Stimulated activated naive CD4-positive, alpha-beta T cell treated with Interleukin-2 at 50 U/mL for 16 hours (primary cell): ENCODE measurements at places on chromosomes 5 and 9.
A peak's percentile ranks its signal among the peaks of the same experiment; 100 is the strongest.

DNA sequence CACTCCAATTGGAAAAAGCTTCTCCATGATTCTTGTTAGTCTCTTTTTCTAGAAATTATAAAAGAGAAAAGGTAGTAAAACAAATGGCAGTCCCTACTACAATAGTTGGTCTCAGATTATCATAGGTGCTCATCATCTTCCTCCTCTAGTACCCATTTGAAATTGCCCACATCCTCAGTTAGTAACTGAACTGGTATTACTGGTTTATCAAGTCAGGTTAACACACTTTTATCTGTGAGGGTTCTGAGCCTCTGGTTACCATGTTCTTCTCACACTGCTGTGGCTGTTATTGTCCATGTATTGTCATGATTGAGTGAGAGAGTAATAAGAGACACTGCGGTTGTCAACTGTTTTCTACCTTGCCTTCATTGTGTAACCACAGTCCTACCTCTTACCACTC is 901.7 kb downstream of the TLE1 start:
- no peak for DNase-seq

DNA sequence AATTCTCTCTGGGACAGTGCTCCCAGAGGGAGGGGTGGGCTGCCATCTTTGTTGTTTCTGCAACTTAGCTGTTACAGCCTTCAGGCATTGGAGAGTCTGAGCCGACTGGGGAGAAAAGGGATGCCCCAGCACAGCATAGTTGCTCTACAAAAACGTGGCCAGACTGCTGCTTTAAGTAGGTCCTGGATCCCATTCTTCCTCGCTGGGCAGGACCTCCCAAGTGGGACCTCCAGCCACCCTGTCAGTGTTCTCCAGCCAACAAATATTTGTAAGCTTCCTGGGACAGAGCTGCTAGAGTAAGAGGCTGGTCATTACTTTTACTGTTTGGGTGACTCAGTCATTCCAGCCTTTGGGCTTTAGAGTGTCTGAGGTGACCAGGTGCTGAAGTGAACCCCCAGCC is 292.7 kb upstream of the NREP start:
- no peak for DNase-seq

DNA sequence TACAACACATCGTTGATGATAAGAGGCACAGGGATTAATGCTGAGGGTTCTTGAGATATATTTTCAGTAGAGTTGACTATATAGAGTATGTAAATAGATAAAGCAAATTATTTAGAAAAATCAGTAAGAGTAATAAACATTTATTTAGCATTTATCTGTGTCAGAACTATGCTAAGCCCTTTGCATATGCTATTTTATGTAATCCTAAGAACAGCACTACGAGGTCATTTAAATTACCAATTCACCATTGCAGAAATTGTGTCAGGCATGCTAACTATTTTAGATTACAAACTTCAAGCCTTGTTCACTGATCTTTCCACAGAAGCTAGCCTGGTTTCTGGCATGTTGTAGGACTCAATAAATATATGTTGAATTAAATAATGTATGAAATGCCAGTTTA is 20.4 kb upstream of the REEP2 start:
- DNase-seq: no peak

DNA sequence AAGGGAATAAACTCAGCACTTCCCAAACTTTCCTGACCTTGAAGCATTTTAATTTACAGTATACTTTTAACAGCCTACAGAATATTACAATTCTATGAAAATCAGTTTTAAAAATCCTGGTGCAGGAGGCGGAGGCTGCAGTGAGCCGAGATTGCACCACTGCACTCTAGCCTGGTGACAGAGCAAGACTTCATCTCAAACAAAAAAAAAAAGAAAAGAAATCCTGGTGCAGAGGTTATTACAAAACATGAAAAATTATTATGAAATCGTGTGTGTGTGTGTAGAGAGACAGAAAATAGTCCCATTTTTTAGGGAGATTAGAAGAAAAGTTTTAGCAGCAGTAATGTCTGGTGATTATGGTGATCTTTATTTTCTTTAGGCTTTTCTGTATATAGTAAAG is 26.9 kb downstream of the GOLPH3 start:
- DNase-seq: no peak

GRCh38 chr5:51380603-51381207 is 2.5 kb upstream of the ISL1 start:
- DNase-seq: no peak

GRCh38 chr5:176131771-176132170 is 106.5 kb upstream of the SIMC1 start:
- no peak for DNase-seq

DNA sequence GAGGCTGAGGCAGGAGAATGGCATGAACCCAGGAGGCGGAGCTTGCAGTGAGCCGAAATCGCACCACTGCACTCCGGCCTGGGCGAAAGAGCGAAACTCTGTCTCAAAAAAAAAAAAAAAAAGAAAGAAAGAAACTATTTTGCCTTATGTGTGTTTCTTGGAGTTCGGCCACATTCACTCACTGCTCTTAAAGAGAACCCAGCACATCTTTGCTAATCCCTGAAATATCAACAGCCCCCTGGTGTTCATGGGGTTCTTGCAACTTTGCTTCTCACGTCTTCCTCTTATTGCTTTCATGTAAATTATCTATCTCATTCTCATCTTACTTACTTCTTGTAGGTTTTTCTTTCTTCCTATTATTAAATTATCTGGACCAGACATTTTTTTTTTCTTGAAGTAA is 126.3 kb upstream of the ASTN2 start:
- DNase-seq: no peak

- no peak for DNase-seq
Observed at GRCh38 chr9:31702957-31703356, 681.5 kb upstream of the ACO1 start.

- no peak for DNase-seq
Observed at GRCh38 chr5:135328128-135328687, 70.8 kb downstream of the MACROH2A1 start.

GRCh38 chr5:172283020-172283861 is at the start of gene UBTD2:
Gene UBTD2 (minus strand): TSS chr5:172283764. CDS start chr5:172283665, 99 bp downstream.
- peak; percentile 72 for DNase-seq

DNA sequence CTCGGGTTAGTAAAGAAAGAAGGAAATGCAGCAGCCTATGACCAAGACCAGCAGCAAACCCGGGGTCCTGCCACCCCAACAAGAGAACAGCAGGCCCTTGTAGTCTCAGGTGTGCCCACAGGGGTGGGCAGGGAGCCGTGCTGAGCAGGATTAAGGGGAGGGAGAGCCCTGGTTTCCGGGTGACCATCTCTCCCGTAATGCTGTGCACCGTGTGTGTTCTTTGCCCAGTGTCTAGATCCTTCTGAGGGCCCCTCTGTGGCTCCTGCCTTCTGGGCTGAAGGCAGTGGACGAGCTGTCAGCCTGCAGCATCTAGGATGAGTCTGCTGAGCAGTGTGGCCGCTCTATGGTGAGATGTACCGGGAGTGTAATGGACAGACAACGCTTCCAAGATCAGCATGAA is 12.7 kb upstream of the PLEKHG4B start:
- no peak for DNase-seq

- no peak for DNase-seq
Observed at GRCh38 chr9:101736717-101737116, 1.7 kb downstream of the GRIN3A start.

GRCh38 chr5:54062958-54063357 is 247.4 kb downstream of the ARL15 start:
- DNase-seq: no peak

DNA sequence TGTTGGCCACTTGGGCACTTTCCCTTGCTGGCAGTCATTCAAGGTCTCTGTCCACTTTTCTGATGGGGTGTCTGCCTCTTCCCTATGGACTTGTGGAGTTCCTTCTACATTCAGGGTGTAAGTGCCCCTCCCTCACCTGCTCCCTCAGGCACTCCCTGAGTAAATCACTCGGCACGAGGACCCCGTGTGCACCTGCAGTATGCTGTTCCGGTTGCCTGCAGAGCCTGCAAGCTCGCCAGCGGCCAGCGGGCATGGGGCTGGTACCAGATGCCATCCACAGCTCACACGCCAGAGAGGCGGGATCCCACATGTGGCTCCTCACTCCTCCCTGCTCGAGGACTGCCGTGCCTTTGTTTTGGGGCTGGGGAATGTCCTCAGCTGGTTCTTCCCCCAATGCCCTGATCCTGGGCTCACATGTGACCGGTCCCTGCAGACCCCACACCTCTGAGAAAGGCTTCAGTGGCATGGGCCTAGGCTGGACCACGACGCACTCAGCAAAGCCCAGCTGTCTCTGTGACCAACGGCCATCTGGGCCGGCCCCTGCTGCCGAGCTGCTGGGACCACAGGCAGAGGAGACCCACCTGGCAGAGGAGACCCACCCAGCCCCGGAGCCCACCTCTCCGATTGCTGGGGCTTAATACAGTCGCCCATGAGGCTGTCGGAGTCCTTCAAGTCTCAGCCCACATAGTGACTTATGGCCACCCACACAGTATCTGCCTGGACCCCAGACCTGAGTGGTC is 46.1 kb upstream of the CLPTM1L start:
- DNase-seq: no peak

GRCh38 chr9:113278840-113279239 is 3.4 kb downstream of the PRPF4 start:
- no peak for DNase-seq

DNA sequence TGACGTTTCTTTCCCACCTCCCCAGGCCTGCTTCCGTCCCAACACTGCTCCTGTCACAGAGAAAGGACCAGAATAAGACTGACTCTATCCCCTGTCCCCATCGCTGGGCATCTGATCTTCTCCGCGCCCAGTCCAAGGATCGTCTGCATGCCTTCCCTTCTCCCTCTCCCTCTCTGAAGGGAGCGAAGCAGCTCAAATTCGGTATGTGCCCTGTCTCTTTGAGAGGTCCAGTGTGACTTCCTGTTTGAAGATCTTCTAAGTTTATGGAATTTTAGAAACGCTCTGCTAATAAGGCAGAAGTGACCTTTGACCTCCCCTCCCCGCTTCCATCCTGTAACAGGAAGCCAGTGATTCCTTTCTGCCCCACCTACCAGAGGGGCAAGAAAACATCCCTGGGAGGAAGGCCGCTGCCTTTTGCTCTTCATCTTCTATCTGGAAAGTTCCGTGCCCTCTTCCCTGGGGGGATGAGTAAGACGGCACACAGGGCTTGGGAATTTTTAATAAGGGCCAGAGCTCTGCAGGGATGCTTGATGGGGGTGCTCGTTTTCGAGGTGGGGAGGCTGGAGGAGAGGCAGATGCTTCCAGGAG is 40.7 kb upstream of the RNU6ATAC start:
- no peak for DNase-seq
